ENCODE measurements at places on chromosomes 2 and 18.
A peak's percentile ranks its signal among the peaks of the same experiment; 100 is the strongest.

DNA sequence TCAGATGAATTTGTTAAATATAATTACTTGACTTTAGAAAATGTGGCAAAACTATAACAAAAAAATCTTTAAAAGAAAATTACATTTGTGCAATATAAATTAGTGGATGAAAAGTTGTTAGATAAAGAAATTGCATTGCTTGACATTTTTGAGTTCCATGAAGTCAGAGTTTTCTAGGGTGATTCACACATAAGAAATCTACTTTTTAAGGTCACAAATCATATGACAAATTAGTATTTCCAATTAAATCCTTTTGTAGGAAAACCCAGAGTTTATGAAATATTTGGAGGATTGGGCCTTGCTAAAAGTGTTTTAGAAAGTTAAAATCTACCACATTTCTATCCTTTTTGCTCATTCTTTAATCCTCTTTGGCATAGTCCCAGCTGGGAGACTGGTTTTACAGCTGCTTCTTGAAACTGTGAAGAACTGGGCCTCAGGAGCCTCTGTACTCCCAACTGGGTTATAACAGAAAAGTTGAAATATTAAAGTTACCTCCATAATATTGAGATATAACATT is 289.2 kb downstream of the LRRTM4 start:
- DNase-seq: no peak

DNA sequence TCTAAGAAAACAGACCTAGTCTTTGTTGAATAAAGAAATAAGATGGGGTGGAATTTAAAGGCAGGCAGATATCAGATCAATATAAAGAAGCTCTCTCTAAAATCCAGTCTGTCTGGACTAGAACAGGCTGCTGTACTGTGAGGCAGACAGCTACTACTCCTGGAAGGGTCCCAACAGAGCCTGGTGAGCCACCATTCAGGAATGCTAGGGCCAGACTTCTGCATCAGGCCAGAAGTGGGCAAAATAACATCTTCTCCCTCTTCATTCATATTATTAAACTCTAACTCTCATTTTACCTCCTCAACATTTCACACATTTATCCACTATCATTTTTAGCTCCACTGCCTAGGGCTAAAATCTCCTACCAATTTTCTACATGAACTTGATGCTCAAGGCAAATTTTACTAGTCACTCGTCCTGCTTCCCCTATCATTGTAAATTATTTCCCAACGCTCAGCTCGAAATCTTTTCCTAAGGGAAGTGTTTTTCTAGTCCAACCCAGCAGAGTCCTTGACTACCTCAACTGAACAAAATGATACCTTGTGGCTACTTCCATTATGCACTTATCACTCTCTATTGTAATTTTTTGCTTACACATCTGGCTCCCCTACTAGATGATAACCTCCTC is 45.2 kb upstream of the GLS start:
- DNase-seq: peak; percentile 77

- no peak for DNase-seq
These were observed 58.5 kb downstream of the CLHC1 start for GRCh38 chr2:55173438-55174054.

DNA sequence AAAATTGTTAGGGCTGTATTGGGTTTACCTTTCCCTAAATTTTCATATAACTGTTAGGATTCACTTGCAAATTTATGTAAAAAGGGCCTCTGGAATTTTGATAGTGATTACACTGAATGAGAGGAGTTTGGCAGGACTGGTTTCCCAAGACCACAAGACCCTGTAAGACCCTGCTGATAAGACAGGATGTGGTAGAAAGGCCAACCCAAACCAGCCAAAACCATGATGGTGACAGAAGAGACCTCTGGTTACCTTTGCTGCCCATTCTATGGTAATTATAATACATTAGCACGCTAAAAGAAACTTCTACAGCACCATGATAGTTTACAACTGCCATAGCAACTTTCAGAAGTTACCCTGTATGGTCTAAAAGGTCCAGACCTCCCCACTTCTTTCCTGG is 8.3 kb upstream of the CASP10 start:
- DNase-seq: no peak

GRCh38 chr2:212990697-212991096 is 160.7 kb downstream of the IKZF2 start:
- DNase-seq: no peak

DNA sequence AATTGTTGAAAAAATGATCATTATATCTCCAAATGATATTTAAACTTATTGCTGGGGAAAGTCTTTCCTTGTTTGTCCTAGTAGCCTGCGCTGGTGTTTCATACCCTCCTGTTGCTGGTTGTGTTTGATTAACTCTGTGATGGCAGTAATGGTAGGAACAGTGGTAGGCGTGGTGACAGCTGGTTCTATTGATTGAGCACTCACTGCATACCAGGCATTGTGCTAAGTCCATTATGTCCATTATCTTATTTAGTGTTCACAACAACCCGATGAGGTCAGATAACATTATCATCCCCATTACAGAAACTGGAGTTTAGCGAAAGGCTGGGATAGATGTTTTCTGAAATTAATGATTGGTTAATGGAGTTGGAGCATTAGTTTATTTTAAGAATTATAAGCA is 77.8 kb upstream of the STON1 start:
- DNase-seq: no peak

DNA sequence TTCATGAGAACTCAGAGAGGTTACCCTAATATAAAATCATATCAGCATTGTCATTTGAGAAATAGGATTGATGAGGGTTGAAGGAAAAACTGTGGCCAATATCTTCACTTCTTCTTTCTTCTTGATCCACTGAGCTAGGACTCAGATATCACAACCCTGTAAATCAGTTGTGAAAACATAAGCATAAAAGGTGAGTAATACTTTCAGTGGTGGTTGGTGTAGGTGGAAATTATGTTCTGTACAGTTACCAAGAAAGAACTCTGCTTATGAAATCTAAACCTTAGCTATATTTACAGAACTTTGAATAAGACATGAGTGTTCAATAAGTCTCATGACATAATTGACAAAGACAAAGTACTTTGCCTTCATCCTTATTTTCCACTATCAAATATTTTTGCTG is 56.3 kb downstream of the PAX3 start:
- DNase-seq: no peak

- DNase-seq: no peak
These were observed 132.0 kb upstream of the MYCN start for GRCh38 chr2:15808204-15808910.
